Gastrocnemius medialis (tissue), 4 donors: ENCODE measurements at places on chromosomes 4 and X.

DNA sequence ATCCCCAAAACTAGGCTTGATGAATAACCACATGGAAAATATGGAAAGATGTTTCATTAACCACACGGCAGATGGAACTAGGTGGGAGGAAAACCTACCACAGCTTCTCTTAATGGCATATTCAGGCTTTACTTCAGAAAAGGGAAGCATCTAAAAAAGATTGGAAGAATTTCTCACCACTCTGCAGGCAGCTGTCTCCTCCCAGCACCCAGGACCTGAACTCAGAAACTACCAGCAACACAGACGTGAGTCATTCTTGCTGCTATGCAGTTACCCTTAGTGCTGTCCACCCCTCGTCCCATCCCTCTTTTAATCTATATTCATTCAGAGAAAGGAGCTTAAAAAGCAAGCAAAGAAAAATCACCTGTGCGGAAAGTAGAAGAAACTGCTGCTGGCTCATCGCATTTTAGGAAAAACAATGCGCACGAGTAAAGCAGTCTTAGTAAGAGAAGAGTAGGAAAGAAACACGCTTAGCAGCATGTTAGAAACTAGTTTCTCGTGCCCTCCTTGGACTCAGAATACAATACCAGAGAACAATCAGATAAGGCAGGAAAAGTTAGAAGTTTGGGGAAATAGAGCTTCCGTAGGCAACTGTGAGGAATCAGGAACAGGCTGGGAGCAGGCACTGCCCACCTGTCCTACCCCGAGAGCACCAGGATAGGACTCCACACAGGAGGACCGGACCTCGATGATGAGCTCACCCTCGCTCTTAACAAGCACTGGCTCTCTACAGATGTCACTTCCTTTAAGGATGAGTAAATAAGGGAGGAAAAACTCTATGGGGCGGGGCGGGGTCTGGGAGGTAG lies 48.1 kb upstream of the ENPP6 start:
- H3K36me3 ChIP-seq, result no peaks in the 10 kb centered on the region
- peak overlapping the region; percentile 26 for H3K27ac ChIP-seq
- no peak for DNase-seq

- no peak overlapping the region for H3K4me3 ChIP-seq
- no peak overlapping the region for H3K27ac ChIP-seq
- H3K4me1 ChIP-seq, result peaks cover 25% of the 10 kb centered on the region
- no peaks in the 10 kb centered on the region for H3K27me3 ChIP-seq
- DNase-seq, result no peak
Measured at GRCh38 chr4:86968547-86968946, 33.7 kb downstream of the AFF1 start.

DNA sequence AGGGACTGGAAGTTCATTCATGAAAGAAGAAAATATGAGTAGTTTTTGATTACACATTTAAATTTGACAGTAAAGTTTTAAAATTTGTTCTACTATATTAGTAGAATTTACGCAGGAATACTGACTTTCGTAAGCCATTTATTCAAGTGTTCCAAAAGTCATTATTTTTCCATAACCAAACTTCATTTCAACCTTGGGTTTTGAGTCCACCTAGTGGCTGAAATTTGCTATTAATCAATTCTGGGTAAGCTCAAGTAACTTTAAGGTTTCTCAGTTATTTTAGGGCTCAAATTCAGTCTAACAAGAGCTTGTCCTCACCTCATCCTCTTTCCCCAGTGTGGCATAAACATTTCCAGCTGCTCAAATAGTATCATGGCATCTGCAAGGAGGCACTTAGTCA lies 175.4 kb downstream of the SH3BGRL start:
- no peak overlapping the region for H3K27ac ChIP-seq
- no peak for DNase-seq
- H3K36me3 ChIP-seq, result no peaks in the 10 kb centered on the region

- no peak for DNase-seq
- H3K36me3 ChIP-seq, result no peaks in the 10 kb centered on the region
- peaks cover 78% of the 10 kb centered on the region for H3K27me3 ChIP-seq
Measured at GRCh38 chr4:8891646-8892555, 20.3 kb upstream of the HMX1 start.

GRCh38 chr4:569958-570667 lies 6.0 kb downstream of the TMEM271 start:
- DNase-seq, result no peak
- H3K27me3 ChIP-seq, result peaks cover 38% of the 10 kb centered on the region
- H3K36me3 ChIP-seq, result no peaks in the 10 kb centered on the region
- H3K27ac ChIP-seq, result no peak overlapping the region

GRCh38 chr4:126435491-126435890 lies 1120.7 kb downstream of the FAT4 start:
- no peak for DNase-seq
- H3K36me3 ChIP-seq, result no peaks in the 10 kb centered on the region
- no peak overlapping the region for H3K4me3 ChIP-seq
- no peaks in the 10 kb centered on the region for H3K4me1 ChIP-seq

DNA sequence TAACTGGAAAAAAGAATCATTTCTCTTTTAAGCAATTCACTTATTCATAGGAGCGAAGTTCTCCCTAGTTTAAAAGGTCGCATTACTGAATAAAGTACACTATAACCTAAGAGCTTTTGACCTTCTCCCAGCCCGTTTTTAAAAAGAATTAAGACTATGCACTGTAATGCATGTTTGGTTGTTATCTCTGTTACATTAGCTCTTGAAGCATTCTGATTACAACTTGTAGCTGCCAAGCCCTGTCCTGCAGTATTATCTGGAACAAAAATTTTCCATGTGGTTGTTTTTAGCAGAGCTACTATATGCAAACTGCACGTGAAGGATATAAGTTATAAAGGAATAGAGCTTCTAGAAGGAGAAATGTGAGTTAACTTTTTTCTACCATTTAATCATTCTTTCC lies 8.1 kb downstream of the GAB1 start:
- H3K4me3 ChIP-seq, result no peak overlapping the region
- H3K4me1 ChIP-seq, result peaks cover 23% of the 10 kb centered on the region
- H3K36me3 ChIP-seq, result no peaks in the 10 kb centered on the region
- DNase-seq, result no peak

- H3K27me3 ChIP-seq, result no peaks in the 10 kb centered on the region
- H3K27ac ChIP-seq, result peak overlapping the region; percentile 65
- DNase-seq, result no peak
- no peaks in the 10 kb centered on the region for H3K4me1 ChIP-seq
- H3K36me3 ChIP-seq, result no peaks in the 10 kb centered on the region
Measured at GRCh38 chr4:26813698-26814097, 46.9 kb upstream of the STIM2 start.

GRCh38 chrX:151711154-151711553 lies 4.7 kb upstream of the FATE1 start:
- no peaks in the 10 kb centered on the region for H3K27me3 ChIP-seq
- H3K36me3 ChIP-seq, result no peaks in the 10 kb centered on the region
- no peak for DNase-seq
- no peak overlapping the region for H3K4me3 ChIP-seq
- H3K27ac ChIP-seq, result no peak overlapping the region

DNA sequence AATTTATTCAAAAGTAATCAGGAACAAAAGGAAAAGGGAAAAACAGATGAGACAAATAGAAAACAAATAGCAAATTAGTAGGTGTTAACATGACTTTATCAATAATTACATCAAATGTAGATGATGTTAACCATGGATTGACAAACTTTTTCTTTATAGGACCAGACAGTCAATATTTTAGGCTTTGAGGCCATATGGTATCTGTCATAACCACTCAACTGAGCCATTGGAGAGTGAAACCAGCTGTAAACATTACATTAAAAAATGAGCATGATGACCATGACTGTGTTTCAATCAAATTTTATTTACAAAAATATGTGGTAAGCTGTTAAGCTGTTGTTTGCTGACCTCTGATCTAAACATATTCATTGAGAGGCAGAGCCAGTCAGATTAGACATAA lies 118.5 kb upstream of the NWD2 start:
- H3K27ac ChIP-seq, result no peak overlapping the region
- H3K27me3 ChIP-seq, result no peaks in the 10 kb centered on the region
- H3K4me3 ChIP-seq, result no peak overlapping the region
- DNase-seq, result no peak
- H3K4me1 ChIP-seq, result no peaks in the 10 kb centered on the region

- no peaks in the 10 kb centered on the region for H3K36me3 ChIP-seq
- no peak overlapping the region for H3K4me3 ChIP-seq
- no peaks in the 10 kb centered on the region for H3K4me1 ChIP-seq
Measured at GRCh38 chr4:90171491-90171890, 44.3 kb downstream of the CCSER1 start.

- H3K4me1 ChIP-seq, result no peaks in the 10 kb centered on the region
- no peaks in the 10 kb centered on the region for H3K27me3 ChIP-seq
- H3K27ac ChIP-seq, result no peak overlapping the region
- no peak overlapping the region for H3K4me3 ChIP-seq
- peak; percentile 10 for DNase-seq
Measured at GRCh38 chrX:22122510-22122909, 90.4 kb downstream of the PHEX start.

DNA sequence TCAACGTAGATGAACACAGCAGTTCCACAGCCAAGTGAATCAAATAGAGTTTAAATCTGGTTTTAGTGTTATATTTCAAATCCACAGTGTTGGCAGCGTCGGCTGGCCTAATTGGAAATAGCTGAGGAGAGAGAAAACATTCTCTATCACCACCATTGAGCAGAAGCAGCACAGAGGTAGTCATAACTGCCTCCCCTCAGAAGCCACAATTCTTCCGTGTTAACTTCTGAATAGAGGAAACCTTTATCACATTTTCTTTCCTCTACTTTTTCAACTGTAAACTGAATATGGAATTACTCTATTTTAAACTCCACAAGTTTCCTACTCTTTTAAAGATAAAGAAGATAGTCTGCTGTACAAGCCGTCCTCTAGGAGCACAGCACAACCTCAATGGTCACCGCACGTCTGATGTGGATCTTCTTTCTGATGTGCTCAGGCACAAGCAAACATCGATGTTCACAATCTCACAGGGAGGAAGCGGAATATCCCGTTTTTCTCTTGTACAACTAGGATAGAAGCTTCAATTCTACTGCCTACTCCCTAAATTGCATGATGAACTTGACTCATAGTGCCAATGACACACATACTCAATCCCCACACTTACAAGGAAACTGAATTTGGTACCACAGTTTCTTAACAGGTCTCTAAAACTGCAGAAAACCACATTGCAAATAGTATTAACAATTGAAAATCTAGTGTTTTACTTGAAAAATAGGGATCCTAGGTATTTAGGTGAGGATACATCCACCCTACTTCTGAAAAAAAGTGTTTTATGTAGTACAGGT lies 217.8 kb upstream of the ETNPPL start:
- no peak overlapping the region for H3K4me3 ChIP-seq
- no peak for DNase-seq

- H3K4me3 ChIP-seq, result no peak overlapping the region
- no peak for DNase-seq
- no peaks in the 10 kb centered on the region for H3K27me3 ChIP-seq
- no peak overlapping the region for H3K27ac ChIP-seq
Measured at GRCh38 chr4:75069493-75070074, 136.7 kb downstream of the PARM1 start.

GRCh38 chr4:138405934-138406567 lies 163.9 kb upstream of the SLC7A11 start:
- DNase-seq, result no peak
- no peaks in the 10 kb centered on the region for H3K27me3 ChIP-seq
- H3K4me3 ChIP-seq, result no peak overlapping the region
- H3K36me3 ChIP-seq, result no peaks in the 10 kb centered on the region

DNA sequence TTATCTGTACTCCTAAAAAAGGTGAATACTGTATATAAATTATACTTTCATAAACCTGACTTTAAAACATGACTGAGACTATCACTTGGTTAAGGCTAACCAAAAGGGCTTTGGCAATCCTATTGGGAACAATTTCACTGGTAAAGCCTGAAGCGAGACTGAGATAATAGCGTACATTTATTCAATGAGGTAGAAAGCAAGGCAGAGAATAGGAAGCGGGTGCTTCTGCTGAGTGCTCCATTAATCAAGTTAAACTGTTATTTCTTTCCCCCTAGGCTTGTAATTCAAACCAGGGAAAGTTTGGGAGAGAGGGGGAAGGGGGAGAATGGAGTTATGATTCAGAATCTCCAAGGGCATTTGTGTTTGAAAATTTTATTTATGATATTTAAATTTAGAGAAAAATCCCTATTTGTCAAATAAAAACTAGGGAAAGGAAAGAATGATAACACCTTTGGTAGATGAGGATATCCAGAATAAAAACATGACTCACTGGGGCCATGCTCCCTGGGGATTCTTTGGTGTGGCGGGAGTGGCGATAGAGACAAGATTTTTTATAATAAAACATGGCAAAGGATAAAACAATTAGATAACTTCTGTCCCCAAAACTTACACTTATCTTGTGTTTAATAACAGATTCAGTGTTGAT lies 34.6 kb upstream of the SORBS2 start:
- no peaks in the 10 kb centered on the region for H3K27me3 ChIP-seq
- DNase-seq, result no peak
- H3K4me3 ChIP-seq, result no peak overlapping the region

GRCh38 chr4:149247164-149247563 lies 568.5 kb downstream of the IQCM start:
- no peak overlapping the region for H3K27ac ChIP-seq
- H3K4me3 ChIP-seq, result no peak overlapping the region
- H3K36me3 ChIP-seq, result no peaks in the 10 kb centered on the region
- no peaks in the 10 kb centered on the region for H3K27me3 ChIP-seq

DNA sequence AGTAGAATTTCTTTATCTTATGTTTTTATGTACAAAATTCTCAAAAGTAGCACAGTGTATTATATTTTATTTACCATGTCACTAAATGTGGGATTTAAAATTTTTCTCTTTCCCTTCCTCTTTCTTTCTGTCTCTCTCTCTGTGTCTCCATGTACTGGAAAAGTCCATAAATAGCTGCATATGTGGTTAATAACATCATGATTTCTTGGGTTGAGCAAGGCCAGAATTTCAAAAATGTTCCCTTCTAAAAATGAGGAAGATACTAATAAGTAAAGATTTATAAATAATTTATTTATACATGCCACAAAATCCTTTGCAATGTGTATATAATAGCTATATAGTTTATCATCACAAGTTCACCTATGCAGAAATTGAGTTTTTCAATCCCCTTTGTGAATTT lies 29.1 kb upstream of the DKK2 start:
- H3K4me3 ChIP-seq, result no peak overlapping the region
- no peaks in the 10 kb centered on the region for H3K36me3 ChIP-seq
- no peaks in the 10 kb centered on the region for H3K27me3 ChIP-seq
- no peaks in the 10 kb centered on the region for H3K4me1 ChIP-seq
- no peak for DNase-seq
- H3K27ac ChIP-seq, result no peak overlapping the region
